ENCODE measurements at places on chromosomes 6 and 20.

DNA sequence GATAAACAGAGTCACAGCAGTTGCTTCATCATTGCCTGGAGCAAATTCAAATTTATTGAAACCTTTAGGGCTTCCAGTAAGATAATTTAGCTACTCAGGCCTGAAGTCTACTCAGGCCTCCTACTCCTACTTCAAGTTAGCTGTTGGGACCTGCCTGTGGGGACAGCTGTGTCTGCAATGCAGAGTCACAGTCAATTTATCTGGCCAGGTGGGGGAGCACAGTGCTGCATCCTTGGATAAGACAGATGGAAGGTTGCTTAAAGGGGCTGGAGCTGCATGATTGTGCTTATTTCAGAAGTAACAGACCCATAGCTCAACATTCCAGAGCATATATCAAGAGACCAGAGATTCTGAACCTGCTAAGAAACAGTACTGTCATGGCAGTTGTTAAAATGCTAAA lies 932.1 kb downstream of the QKI start:
- no peak for DNase-seq

DNA sequence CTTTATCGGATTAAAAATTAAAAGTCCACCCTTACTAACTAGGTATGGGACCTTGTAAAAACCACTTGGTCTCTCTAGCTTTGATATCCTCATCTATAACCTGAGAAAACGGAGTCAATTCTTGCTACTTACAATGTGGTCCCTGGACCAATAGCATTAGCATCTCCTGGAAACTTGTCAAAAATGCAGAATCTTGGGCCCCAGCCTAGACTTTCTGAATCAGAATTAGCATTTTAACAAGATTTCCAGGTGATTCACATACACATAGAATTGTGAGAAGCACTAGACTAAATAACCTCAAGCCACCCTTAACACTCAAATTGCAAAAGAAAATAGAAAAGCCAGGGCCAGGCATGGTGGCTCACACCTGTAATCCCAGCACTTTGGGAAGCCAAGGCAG lies 96.6 kb downstream of the RNGTT start:
- no peak for DNase-seq

DNA sequence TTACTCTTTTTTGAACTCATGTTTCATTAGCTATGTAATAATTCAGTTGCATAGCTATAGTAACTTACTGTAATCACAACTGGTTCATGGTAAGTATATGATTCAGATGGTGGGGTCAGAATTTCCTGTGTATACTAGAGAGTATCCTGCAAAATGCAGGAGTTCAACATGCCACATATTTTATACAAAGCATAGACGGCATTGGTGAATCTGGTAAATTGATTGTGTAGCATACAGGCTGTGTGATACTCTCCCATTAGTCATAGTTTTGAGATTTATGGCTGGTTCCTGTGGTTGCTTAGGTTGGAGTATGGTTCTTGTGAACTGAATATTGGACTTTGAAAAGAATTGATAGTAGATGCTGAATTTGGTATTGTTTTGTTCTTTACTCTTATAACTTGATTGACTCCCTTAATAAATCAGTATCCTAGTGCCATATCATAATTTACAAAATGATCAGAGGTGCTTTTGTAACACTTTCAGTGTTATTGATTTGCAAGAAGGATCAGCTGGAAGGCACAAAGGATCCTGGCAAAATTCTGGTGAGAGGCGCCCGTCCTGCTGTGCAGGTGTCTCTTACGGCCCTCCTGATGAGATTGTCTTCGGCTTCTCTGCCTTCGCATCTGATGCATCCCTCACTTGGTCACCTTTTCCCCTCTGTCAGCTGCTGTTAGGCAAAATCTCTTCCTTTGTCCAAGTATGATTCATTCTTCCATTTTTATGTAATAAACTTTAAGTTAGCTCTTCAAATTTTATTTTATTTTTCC lies 22.6 kb downstream of the SNX9 start:
- DNase-seq = no peak

GRCh38 chr20:13105039-13105438 lies 96.3 kb downstream of the SPTLC3 start:
- no peak for DNase-seq

GRCh38 chr6:113508249-113508648 lies 348.9 kb upstream of the MARCKS start:
- DNase-seq = no peak

Data from DMS79 treated with DMSO at 0.1 percent for 48 hours (cell line).